ENCODE measurements at places on chromosomes 6 and 20.

DNA sequence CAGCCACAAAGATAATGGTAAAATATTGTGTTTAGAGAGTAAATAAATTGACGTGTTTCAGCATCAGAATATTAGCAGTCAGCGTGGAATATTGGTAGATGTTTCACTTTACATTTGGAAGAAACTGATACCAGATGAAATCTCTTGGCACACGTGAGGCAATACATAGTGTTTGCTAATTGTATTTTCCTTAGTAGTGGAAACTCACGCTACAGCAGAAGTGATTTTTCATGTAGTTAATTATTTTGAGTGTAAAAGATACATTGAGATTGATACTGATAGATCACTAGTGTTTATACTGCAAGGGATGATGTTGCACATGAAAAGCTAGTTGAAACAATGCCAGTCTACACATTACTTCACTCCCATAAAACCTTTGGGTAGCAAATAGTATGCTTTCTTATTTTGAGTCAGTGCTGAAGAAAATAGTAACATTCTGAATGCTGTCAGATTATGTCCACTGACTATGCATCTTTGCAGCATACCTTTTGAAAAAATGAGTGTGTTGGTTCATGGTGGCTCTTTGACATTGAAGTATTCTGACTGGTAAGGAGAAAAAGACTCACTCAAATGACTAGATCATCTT lies 59.3 kb downstream of the CD2AP start:
- no peak for DNase-seq

DNA sequence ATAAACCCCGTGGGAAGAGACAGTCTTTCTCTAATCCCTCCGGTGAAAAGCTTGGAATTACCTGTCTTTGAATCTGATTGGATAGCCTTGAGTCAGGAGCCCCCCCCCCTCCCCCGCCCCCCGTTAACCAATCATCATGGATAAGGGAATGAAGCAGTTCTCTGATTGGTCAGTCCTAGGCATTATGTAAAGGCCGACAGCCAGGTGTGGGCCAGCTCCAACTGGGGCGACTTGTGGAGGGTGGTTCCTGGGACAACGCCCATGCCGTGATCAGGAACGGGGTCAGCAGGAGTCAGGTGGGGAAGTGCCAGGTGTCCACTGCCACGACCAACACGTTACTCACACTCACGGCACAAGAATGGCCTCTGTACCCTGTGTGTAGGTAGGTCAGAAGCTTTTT lies 406.8 kb upstream of the SULF2 start:
- no peak for DNase-seq

DNA sequence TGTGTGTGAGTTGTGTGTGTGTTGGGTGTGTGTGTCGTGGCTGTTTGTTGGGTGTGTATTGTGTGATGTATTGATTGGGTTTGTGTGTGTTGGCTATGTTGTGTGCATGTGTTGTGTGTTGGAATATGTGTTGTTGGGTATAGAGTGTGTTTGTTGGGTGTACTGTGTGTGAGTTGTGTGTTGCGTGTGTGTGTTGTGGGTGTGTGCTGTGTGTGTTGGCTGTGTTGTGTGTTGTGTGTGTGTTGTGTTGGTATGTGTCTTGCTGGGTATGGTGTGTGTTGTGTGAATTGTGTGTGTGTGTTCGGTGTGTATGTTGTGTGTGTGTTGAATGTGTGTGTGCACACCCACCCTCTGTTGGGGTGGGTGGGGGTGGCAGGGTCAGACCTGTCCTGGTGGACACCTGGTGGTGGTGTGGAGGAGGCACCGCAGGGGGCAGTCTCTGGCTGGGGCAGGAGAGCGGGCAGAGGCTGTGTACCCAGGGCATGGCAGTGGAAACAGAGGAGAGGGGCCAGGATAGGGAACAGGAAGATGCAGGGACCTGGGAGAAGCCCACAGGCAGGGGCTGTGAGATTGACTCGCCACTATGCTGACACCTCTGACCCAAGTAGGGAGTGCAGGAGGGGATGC lies 25.5 kb upstream of the PXDC1 start:
- no peak for DNase-seq

GRCh38 chr6:38794682-38795081 lies 79.6 kb downstream of the DNAH8 start:
- DNase-seq = no peak

DNA sequence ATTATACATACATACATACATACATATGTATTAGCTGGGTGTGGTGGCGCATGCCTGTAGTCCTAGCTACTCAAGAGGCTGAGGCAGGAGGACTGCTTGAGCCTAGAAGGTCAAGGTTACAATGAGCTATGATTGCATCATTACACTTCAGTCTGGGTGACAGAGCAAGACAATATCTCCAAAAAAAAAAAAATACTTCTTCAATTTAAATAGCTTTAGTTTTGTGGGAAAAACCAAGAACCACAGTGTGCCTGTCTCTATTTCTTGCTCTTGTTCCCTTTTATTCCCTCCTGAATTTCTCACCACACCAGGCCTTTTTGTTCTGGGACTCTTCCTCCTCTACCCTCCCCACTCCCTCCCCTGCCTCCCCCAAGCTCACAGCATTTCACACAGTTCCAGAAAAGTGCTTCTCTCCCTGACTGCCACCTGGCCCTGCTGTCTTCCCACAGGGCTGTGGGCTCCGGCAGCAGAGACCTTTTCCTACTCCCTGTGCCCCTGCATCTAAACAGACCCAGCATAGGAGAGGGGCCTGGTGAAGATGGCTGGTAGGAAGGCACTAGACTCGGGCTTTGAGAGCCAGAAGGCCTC lies 1.3 kb downstream of the C20orf203 start:
- no peak for DNase-seq

DNA sequence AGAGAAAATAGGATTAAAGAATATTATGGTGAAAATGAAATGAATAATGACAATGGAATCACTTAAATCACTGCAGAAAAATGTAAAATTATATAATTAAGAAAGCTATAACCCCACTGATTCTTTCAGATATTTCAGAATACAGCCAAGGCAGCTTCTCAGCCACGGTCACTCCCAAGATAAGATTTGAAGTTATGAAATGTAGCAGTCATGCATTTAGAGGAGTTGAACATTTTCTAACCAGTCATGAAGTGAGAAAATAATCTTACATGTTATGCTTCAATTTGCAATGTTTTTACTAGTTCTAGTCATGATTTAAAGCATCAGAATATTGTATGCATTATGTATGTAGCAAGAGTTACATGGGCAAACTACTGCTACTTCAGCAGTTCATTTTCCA lies 13.3 kb upstream of the PLCB1 start:
- DNase-seq = no peak

DNA sequence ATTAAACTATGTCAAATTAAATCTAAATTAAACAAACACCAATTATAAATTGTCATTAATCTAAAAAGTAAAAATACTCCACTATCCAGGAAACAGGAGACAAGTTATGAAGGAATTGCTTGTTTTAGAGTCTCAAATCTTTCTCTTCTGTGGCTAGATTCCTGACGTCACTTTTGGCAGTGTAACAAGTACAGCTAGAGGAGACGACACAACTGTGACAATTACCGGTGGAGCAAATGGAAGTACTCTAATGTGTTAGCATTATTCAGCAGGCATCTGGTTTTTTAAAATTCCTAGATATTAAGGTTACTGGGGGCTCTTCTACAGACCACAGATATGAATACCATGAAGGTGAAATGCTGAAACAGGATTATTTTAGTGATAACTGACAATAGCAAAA lies 1042.7 kb downstream of the EPHA7 start:
- DNase-seq = no peak

All from stimulated activated CD4-positive, alpha-beta T cell treated with anti-CD3 and anti-CD28 coated beads, Interleukin-15, amount 100 ng/mL, for 24 hours (primary cell).